ENCODE measurements at places on chromosomes 3 and 15.
A peak's percentile ranks its signal among the peaks of the same experiment; 100 is the strongest.

- DNase-seq, result no peak
These were observed 392.4 kb upstream of the PROK2 start for GRCh38 chr3:72177075-72178050.

- no peak for DNase-seq
These were observed 39.8 kb downstream of the TSC22D2 start for GRCh38 chr3:150447631-150448465.

DNA sequence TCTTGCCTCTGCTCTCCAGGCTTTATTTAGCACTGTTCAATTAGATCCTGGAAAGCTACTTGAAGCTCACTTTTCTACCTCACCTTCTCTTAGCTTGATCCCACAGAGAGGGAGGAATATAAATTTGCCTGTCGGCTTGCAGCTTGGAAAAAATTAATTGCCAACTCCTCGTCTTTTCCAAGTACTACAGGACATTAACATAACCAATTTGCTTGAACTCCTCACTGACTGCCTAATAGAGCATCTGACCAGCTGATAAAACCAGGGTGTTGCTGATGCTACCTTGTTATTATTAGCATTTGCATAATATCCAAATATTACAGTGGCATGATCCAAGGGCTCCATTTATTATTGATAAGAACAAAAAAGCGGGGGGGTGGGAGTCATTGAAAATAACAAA lies 561.8 kb downstream of the MCTP2 start:
- no peak for DNase-seq

DNA sequence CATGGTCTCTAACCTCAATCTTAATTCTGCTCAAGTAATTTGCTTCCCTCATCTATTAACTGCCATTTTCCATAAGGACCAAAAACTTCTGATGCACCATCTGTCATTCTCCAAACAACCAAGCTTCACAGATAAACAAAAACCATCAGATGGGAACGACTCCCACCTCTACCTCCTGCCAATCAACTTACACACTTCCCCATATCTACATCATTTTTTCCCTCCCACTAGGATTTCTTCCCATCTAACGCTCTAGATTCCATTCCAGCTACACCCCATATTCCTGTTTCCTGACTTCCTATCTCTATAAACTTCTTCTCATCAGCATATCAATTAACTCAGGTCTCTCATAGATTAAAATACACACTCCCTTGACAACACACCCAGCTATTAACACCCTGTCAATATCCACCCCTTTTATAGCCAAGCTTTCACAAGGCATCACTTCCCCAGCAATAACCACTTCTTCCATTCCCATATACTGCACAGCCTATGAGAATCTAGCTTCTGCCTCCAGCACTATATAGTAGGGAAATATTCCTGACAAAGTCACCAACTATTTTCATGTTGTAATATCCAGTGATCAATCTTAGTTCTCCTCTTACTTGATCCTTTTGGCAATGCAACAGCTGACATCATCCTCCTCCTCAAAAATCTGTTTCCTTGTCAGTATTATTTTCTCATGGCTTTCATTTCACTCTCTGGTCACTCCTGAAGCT lies 39.2 kb downstream of the SNX4 start:
- DNase-seq, result peak; percentile 16

DNA sequence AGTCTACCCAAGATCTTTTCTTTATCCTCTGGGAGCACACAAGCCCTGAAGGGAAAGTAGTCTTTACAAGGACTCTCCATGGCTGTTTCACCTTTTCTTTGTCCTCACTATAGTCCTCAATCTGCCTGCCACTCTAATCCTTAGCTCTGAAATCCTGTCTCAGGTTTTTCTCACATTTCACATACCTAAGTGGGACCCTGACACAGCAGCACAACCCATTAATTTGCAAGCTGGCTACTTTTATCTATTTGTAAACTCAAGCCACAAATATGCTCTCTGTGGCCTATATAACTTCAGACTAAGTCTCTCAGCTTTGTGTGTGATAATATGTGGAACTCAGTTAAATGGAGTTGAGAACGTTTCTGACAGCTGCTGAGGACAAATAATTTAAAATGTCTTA lies 19.8 kb downstream of the SIN3A start:
- no peak for DNase-seq

- DNase-seq, result no peak
These were observed 24.0 kb downstream of the KNL1 start for GRCh38 chr15:40618023-40618422.

DNA sequence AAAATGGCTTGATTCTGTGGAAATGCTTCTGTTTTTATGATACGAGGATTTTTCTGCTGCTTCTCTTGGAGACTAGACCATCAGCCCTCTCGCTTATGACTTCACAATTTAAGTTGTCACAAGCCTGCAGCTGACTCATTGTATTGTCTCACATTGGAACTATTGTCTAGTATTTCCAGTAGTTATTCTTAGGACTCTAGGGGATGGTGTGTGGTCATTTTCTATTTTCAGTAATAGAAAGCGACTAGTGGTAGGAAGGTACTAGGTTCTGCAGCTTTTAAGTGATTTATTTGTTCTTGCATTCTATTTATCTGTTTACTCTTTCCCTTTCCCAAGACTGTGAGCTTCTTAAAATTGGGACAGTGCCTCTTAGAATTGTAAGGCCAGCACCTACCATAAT lies 66.3 kb upstream of the CRTC3 start:
- DNase-seq, result no peak

- no peak for DNase-seq
These were observed 1.6 kb upstream of the TTLL3 start for GRCh38 chr3:9808345-9809037.

- no peak for DNase-seq
These were observed 21.4 kb downstream of the TAMM41 start for GRCh38 chr3:11825301-11825700.
